ENCODE measurements at places on chromosomes 2 and 18.

- no peak for DNase-seq
Observed at GRCh38 chr2:24970483-24971285, 1.1 kb downstream of the DNAJC27 start.

DNA sequence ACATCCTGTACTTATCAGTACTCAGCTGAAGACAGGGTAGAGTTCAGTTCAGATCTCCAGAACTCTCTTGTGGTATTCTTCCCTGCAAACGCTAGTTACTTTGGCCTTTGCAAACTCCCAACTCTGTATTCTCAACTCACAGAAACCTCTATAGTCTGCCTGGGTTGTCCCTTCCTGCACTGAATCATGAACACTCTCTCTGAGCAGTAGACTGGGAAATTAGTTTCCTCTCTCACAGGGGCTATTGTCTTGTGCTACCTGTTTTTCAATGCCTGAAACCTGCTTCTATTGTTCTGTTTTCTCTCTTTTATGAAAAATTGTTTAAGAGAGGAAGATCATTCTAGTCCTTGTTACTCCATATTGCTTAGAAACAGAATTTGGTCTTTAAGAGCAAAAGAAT, 134.7 kb downstream of the VIT start:
- no peak for DNase-seq

DNA sequence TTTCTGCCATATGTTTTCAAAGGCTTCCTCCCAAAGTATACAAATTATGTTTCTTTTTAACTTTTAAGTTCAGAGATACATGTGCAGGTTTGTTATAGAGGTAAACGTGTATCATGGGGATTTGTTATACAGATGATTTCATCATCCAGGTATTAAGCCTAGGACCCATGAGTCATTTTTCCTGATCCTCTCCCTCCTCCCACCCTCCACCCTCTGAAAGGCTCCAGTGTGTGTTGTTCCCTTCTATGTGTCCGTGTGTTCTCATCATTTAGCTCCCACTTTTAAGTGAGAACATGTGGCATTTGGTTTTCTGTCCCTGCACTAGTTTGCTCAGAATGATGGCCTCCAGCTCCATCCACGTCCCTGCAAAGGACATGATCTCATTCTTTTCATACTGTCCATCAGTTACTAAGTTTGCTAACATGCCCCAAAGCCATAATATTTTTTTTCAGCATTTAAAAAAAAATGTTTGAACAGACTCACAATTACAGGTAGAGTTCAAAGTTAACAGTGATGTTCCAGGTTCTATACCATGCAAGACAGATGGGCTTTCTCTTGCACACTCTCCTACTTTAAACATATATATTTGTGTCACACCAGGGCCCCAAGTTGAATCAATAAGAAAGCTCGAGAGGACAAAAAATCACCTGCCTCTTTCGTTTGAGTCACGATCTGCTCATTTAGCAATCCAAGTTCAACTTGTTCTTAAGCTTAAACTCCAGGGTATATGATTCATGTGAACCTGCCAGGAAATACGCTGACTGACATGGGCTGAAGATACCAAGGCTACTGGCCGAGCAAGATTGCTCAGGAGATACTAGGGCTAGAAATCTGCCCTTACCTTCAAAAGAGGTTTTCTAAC, 77.6 kb downstream of the AP1S3 start:
- no peak for DNase-seq

GRCh38 chr2:163751696-163752095, 15.9 kb upstream of the FIGN start:
- no peak for DNase-seq

DNA sequence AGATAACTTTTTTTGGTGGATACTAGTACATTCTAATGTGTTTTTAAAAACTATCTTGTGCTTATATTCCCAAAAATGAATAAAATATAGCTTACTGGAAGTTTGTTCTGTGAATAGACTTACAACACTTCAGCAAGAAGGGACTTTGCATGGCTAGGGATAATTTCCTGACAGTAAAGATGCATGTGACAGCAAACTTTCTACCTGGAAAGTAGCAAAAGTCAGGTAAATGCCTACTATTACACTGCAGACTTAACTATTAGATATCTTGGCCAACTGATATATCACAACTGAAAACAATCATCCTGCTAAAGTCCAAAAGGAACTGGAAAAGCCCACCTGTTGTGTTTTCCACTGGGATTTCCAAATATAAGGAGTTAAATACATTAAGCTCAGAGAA, 1753.5 kb upstream of the CELF4 start:
- no peak for DNase-seq

GRCh38 chr2:235752846-235753245, 259.0 kb downstream of the AGAP1 start:
- DNase-seq, result no peak

Measured in thymus (tissue), 14 donors.